Peyer's patch (tissue), 4 donors: ENCODE measurements at places on chromosomes 5 and 9. TPM values are rescaled to one million over a fixed set of nuclear protein-coding genes. Genes with fewer than 3 reads are reported as not detected.
A peak's percentile ranks its signal among the peaks of the same experiment; 100 is the strongest.

Gene DAB2
- total RNA-seq, result 39.6 TPM

DNA sequence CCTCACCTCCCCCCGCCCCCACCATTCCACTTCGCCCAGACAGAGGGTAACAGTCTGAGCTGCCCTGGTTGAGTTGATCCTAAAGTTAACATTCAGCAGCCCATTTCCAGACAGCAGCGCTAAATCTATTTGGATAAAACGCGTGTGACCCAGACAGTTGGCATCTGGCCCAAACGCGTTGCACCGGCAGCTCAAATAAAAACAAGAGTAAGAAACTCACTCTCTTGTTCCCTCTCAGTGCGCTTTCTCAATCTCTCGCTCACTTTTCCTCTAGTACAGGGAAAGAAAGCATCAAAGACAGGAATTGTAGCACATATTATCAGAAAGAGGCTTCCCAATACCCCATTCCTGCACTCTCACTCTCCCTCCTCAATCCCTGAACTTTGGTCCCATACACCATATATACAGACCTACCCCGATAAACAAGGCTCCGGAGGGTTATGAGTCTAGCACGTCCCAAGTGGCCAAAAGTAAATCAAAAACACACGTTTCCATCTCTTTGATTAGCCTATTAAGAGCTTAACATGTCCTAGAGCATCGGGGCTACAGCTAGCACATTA, 1.3 kb downstream of the ADAMTS6 start:
- peak; percentile 76 for DNase-seq
- peak overlapping the region; percentile 74 for H3K27ac ChIP-seq
- no peaks in the 10 kb centered on the region for H3K36me3 ChIP-seq
- no peaks in the 10 kb centered on the region for H3K27me3 ChIP-seq
- H3K4me1 ChIP-seq, result no peaks in the 10 kb centered on the region

Gene PLPPR1
- not detected for total RNA-seq

DNA sequence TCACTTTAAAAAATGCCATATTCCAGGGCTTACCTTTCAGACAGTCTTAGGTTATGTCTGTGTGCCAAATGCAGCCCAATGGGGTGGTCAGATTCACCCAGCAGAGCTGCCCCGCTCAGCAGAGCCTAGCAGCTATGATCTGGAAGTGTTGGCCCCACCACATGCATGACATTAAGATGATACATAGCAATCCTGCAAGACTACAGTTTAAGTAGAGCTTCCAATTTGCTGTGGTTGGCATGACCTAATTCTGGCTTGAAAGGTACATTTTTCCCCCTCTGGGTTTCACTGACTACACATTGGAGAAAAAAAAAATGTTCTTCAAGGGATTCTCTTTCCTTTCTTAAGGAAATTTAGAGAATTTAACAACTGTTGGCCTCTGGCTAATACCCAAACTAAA, 22.5 kb downstream of the MEF2C start:
- DNase-seq, result no peak
- H3K27me3 ChIP-seq, result no peaks in the 10 kb centered on the region
- H3K4me3 ChIP-seq, result no peak overlapping the region
- no peaks in the 10 kb centered on the region for H3K36me3 ChIP-seq
- H3K4me1 ChIP-seq, result no peaks in the 10 kb centered on the region

GRCh38 chr5:142650881-142651280, 35.0 kb downstream of the FGF1 start:
- H3K27me3 ChIP-seq, result no peaks in the 10 kb centered on the region
- H3K27ac ChIP-seq, result no peak overlapping the region
- no peak for DNase-seq
- no peaks in the 10 kb centered on the region for H3K4me1 ChIP-seq

GRCh38 chr9:18566121-18566520, 92.2 kb downstream of the ADAMTSL1 start:
- no peak overlapping the region for H3K4me3 ChIP-seq
- H3K4me1 ChIP-seq, result no peaks in the 10 kb centered on the region
- no peaks in the 10 kb centered on the region for H3K27me3 ChIP-seq
- H3K27ac ChIP-seq, result no peak overlapping the region
- no peaks in the 10 kb centered on the region for H3K36me3 ChIP-seq
- no peak for DNase-seq

- no peak overlapping the region for H3K4me3 ChIP-seq
- no peak for DNase-seq
Observed at GRCh38 chr9:107862881-107863280, 373.3 kb upstream of the KLF4 start.

DNA sequence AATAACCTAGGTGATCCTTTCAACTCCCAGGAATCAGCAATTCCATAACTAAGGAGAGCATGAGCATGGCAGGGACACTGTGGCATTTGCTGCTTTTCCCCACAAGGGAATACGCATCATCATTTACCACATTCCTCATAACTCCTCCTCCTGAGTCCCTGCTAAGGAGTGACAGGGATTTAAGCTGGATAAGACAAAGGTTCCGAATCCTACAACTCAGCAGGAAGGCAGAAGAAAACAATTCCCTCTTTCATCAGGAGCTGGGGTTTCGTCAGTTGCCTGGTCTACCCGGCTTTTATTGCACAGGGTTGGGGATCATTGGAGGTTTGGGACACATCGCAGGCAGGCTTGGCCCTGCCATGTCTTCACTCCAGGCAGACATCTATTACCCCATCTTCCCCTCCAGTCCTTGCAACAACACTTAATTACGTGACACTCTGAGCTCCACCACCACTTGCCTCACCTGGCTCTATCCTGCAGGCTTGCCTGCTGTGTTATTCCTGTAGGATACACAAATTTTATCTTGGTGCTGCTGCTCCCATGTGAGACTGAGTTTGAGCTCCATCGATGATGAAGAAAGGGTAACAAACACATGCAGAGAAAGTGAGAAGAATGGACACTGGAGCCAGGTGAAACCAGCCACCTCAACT, 563.0 kb upstream of the KLF4 start:
- no peak overlapping the region for H3K4me3 ChIP-seq
- H3K36me3 ChIP-seq, result no peaks in the 10 kb centered on the region
- no peak for DNase-seq
- no peak overlapping the region for H3K27ac ChIP-seq

DNA sequence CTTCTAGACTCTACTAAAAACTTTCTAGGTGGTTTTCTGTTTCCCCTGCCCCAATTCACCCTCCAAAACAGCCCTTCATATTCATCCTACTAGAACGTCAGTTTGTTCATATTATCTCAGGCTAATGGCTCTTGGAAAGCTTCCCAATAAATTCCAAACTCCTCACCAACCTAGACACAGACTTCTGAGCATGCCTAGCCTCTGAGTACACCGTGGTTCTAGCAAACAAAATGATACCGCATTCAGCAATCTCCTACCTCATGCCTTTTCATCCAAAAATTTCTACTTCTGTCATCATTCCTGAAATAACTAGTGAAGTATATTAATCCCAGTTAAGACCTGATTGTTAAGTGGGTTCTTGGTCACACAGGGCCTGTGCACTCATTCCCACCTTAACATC, 46.5 kb upstream of the NR5A1 start:
- no peaks in the 10 kb centered on the region for H3K36me3 ChIP-seq
- H3K27me3 ChIP-seq, result no peaks in the 10 kb centered on the region
- H3K4me3 ChIP-seq, result no peak overlapping the region

DNA sequence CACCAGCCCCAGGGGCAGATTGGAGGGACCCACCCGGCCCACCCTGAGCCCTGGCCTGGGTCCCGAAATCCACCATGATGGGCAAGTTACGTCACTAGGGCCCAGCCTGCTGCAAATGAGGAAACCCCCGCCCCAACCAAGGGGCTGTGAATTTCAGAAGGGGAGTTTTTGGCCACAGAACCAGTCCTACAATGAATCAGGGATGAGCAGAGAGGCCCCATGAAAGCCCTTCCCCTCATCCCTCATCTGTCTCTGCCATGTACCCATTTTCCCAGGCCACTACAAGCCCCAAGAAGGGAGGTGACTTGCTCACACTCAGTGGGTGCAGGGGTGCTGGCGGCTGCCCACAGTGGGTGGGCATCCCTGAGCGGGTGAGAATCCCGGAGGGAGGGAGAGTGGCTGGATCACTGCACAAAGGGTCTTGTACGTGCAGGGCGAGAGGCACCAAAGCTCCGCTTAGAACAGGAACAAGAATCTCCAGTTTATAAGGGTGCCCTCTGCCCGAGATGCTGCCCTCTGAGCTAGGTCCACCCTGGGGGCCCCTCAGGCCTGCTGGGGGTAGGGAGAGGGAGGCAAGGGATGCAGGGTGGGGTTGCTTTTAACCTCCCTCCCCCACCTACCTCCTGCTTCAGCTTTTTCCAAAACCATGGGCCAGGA, 10.4 kb upstream of the TCF7 start:
- no peaks in the 10 kb centered on the region for H3K27me3 ChIP-seq
- peaks cover 22% of the 10 kb centered on the region for H3K4me1 ChIP-seq
- H3K27ac ChIP-seq, result no peak overlapping the region
- H3K36me3 ChIP-seq, result no peaks in the 10 kb centered on the region
- DNase-seq, result no peak

DNA sequence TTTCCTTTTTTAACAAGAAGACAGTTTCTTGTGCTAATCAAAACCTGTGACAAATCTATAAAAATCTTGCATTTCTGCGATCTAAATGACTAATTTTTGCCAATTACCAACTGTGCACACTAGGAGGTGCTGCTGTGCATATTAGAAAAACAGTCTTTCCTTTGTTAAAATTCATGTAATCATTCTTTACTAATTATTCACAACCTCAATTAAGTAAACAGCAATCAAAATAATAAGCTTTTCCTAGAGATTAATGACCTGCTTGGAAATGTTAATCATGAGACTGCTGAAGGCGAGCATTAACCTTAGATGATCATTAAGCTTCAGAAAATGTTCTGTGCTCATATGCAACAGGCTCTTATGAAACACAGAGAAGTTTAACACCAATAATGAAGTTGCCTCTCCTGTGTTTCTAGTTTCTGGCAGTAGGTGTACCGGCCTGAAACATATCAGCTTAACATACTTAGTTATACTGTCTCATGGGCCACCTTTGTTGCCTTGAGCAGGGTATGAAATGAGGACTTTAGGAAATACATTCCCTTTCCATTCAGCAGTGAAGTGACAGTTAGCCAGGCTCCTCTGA, 17.7 kb downstream of the RFESD start:
- no peak overlapping the region for H3K4me3 ChIP-seq
- no peaks in the 10 kb centered on the region for H3K4me1 ChIP-seq
- no peaks in the 10 kb centered on the region for H3K36me3 ChIP-seq
- H3K27me3 ChIP-seq, result peaks cover 4% of the 10 kb centered on the region

- H3K4me1 ChIP-seq, result no peaks in the 10 kb centered on the region
- no peak for DNase-seq
- no peak overlapping the region for H3K4me3 ChIP-seq
- H3K36me3 ChIP-seq, result no peaks in the 10 kb centered on the region
- no peak overlapping the region for H3K27ac ChIP-seq
- no peaks in the 10 kb centered on the region for H3K27me3 ChIP-seq
Observed at GRCh38 chr5:157175071-157175612, 5.5 kb upstream of the ITK start.

Gene NIPAL4
- total RNA-seq, result not detected

DNA sequence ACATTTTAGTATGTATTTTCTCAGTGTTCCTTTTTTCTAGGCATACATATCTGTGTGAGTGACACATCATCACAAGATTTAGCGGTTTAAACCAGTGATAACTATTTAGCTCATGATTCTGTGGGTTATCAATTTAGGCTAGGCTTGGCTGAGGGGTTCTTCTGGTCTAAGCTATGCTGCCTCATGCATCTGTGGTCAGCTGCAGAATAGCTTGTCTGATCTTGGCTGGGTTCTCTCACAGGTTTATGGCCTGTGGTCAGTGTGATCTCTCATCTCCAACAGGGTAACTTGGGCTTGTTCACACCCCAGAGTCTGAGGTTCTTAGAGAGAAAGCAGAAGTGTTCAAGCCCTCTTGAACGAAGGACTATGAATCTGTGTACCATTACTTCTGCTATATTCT, 363.3 kb downstream of the KDM4C start:
- DNase-seq, result no peak
- H3K36me3 ChIP-seq, result no peaks in the 10 kb centered on the region
- H3K4me1 ChIP-seq, result no peaks in the 10 kb centered on the region
- H3K27ac ChIP-seq, result no peak overlapping the region

DNA sequence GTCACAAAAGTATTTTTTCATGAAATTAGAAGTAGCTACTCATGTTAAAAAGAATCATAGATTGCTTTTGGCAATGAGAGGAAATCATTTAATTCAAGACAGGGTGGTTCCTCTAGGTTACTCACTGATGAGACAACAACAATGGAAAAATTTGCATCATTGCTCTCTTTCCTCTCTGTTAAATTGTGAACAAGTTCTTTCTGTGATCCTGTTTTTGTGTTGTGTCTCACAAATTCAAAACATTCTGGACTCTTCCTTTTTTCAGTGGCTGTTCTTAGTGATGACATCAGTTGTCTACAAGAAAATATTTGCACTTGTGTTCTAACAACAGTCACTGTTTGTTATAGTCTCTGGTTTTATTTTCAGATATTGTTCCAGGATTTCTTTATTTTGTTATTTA, 95.3 kb downstream of the XRCC4 start:
- DNase-seq, result no peak
- no peaks in the 10 kb centered on the region for H3K4me1 ChIP-seq
- H3K4me3 ChIP-seq, result no peak overlapping the region
- H3K27me3 ChIP-seq, result no peaks in the 10 kb centered on the region
- no peak overlapping the region for H3K27ac ChIP-seq
- no peaks in the 10 kb centered on the region for H3K36me3 ChIP-seq

DNA sequence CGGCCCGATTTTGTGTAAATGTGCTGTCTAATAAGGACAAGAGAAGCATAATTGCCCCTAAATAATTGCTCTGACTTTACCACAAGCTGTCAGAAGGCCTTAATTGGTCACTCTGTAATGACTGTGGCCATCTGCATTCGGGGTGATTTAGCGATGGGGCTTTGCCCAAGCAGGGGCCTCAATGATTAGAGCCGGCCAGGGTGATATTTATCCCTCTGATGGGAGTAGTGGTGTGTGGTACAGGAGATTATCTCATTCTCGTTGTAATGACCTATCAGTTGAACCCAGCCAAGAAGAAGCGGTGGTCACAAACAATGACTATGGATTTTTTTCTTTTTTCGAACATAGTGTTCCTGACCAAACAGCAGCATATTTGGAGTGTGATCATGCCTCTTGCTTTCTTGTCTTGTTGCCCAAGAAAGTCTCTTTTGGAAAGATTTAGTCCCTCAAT, 72.0 kb upstream of the SAP30L start:
- no peaks in the 10 kb centered on the region for H3K36me3 ChIP-seq
- no peak overlapping the region for H3K4me3 ChIP-seq
- no peak overlapping the region for H3K27ac ChIP-seq
- H3K27me3 ChIP-seq, result no peaks in the 10 kb centered on the region
- DNase-seq, result no peak
- no peaks in the 10 kb centered on the region for H3K4me1 ChIP-seq
